ENCODE measurements at places on chromosomes 1 and 21.

DNA sequence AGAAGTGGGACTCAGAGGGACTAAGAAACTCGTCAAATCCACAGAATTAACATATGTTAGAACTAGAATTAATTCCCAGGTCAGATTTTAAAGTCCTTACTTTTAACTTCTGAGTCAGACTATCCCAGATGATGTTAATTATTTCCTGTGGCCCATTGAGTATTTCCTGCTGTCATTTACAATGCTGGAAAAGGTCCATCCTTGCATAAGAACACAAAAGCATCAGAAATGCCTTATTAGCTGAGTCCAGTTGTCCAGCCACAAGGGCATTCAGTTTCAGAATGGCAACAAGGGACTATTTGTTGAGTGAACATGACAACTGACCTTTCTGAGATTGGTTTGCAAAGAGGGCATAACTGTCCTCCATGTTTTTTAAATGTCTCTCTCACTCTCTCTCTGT, 16.5 kb upstream of the HIVEP3 start:
- no peak for DNase-seq

DNA sequence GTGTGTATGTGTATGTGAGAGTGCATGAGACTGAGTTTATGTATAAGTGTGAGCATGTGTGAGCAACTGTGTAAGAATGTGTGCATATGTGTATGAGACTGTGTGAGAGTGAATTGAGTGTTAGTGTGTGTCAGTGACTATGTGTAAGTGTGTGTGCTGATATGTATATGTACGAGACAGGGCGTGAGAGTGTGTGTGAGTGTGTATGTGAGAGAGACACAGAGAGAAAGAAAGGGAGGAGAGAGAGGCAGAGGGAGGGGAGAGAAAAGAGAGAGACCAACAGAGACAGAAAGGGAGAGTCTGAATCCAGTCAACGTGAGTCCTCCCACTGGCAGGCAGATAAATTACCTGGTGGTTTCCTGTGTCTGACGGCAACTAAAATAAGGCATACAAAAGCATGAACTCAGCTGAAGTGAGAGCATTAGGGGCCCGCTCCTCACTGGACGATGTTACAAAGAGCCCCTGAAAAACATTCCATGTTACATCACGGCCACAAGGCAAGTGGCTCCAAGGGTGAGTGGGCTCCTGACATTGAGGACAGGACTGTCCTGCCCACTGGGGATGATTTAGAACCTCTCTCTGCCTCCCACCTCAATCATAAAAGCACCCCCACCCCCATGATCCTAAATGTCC, 66.6 kb upstream of the TIAM1 start:
- no peak for DNase-seq

DNA sequence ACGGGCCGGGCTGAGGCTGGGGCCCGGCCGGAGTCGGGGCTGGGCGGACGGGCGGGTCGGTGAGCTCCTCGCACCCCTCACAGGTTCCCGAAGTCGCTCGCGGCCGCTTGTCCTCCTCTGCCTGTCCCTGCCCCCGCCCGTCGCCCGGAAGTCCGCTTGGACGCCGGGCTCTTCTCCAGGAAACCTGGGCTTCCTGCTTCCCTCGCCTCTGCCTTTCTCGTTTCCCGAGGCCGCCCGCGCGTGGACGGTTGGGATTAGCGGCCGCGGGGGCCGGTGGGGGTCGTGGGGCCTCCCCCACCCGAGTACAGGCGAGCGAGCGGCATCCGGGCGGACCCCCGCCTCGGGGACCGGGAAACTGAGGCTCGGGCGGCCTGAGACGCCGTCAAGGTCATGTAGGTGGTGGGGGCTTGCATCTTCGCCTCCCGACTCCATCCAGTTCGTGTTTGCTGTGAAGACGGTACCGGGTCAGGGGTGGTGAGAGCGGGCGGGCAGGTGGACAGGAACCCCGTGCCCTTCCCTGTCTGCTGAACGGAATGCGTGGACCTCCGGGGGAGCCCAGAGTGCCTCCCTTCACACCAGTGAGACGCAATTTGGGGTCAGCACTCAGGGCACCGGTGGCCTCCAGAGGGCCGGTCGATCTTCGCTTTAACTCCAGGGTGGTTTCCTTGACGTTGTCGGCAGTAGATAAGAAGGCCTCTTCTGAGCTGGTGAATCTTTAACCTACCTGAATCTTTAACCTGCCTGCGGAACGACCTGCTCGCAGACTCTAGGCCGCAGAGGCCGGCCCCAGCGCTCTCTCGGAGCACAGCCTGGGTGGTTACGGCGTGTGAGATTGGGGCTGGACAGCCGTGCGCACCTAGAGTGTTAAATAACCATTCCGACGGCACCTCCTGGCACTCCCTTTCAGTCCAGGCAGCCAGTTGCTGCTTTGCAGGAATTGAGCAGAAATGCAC, 686 bp downstream of the ARF1 start:
- peak; percentile 63 for DNase-seq

GRCh38 chr1:117541003-117541402, 64.8 kb upstream of the TENT5C start:
- no peak for DNase-seq
